A549 treated with Mapracorat at 1 μM for 4 hours (cell line): ENCODE measurements at places on chromosomes 4 and X. TPM values are rescaled to one million over a fixed set of nuclear protein-coding genes. Genes with fewer than 3 reads are reported as not detected.

Gene PGAM4
- total RNA-seq = 0.25 to 0.52 TPM (median 0.36 TPM) in 4 of 5 replicates, not detected in the other

Gene GRIA3
- total RNA-seq = not detected in 5 replicates

Gene ASB12
- 0.12 TPM in 1 of 5 replicates, not detected in the others for total RNA-seq

Gene ARHGEF38
- not detected in 5 replicates for total RNA-seq

Gene CD38
- 9.6 to 16.6 TPM (median 13.3 TPM) in 5 replicates for total RNA-seq

Gene MAGEA8
- not detected in 5 replicates for total RNA-seq

Gene FAM156A
- total RNA-seq = 12.1 to 18.2 TPM (median 12.6 TPM) in 5 replicates

Gene HOPX
- total RNA-seq = not detected in 5 replicates

Gene CT45A10
- 0.22 TPM in 2 of 5 replicates, not detected in the others for total RNA-seq

Gene NPY5R
- not detected in 5 replicates for total RNA-seq

Gene CT47C1
- not detected in 5 replicates for total RNA-seq

Gene XG
- total RNA-seq = not detected in 5 replicates

Gene RBM47
- total RNA-seq = 19.2 to 24.7 TPM (median 23.5 TPM) in 5 replicates

Gene PAGE2B
- total RNA-seq = not detected in 5 replicates

Gene GAGE12E
- total RNA-seq = not detected in 5 replicates

Gene IL13RA2
- total RNA-seq = 0.23 TPM in 1 of 5 replicates, not detected in the others

Gene CC2D2A
- total RNA-seq = 10.6 to 16.0 TPM (median 12.4 TPM) in 5 replicates

Gene DCHS2
- total RNA-seq = 0.02 to 0.09 TPM in 2 of 5 replicates, not detected in the others

Gene MMAA
- total RNA-seq = 1.1 to 1.6 TPM (median 1.4 TPM) in 5 replicates

Gene DCAF8L2
- total RNA-seq = not detected in 5 replicates

Gene SLC49A3
- 0.07 to 0.31 TPM (median 0.20 TPM) in 5 replicates for total RNA-seq

Gene NAT8L
- total RNA-seq = 8.6 to 14.7 TPM (median 13.8 TPM) in 5 replicates

Gene HPGDS
- not detected in 5 replicates for total RNA-seq
